ENCODE measurements at places on chromosomes 4 and X. TPM values are rescaled to one million over a fixed set of nuclear protein-coding genes. Genes with fewer than 3 reads are reported as not detected.

Gene SPACA5
- total RNA-seq, result not detected

Gene TMEM144
- total RNA-seq, result 2.6 TPM

Gene TCEAL6
- total RNA-seq, result not detected

Gene CT47C1
- not detected for total RNA-seq

Gene VEGFC
- 2.9 TPM for total RNA-seq

Gene BBS12
- 0.61 TPM for total RNA-seq

Gene STS
- total RNA-seq, result 1.7 TPM

Gene CTAG2
- not detected for total RNA-seq

Gene DGAT2L6
- not detected for total RNA-seq

Gene DBET
- not detected for total RNA-seq

Gene SPANXA1
- not detected for total RNA-seq

Gene MAP9
- total RNA-seq, result 0.71 TPM

Gene ADH7
- not detected for total RNA-seq

Gene SPIN3
- total RNA-seq, result 1.6 TPM

Gene EGF
- 20.1 TPM for total RNA-seq

Gene MORC4
- total RNA-seq, result 8.9 TPM

Gene VSIG4
- total RNA-seq, result 39.1 TPM

Gene ARHGAP36
- 2.7 TPM for total RNA-seq

Gene MXRA5
- not detected for total RNA-seq

Gene HELT
- total RNA-seq, result not detected

Gene TAF7L
- total RNA-seq, result not detected

Gene TRMT10A
- 2.6 TPM for total RNA-seq

Gene BTK
- 1.00 TPM for total RNA-seq

Gene GSX2
- not detected for total RNA-seq

Gene RIPPLY1
- total RNA-seq, result not detected

Gene FHDC1
- total RNA-seq, result 0.52 TPM

Gene CHRDL1
- total RNA-seq, result 2.9 TPM

Gene CDKL2
- not detected for total RNA-seq

Gene PHOX2B
- not detected for total RNA-seq

Gene GJB1
- total RNA-seq, result 0.24 TPM

Gene TRO
- total RNA-seq, result 0.35 TPM

Gene ZIC3
- total RNA-seq, result not detected

Gene PAGE5
- total RNA-seq, result not detected

Gene DGKK
- total RNA-seq, result not detected

Gene XKRX
- 0.13 TPM for total RNA-seq

Gene COX7B2
- total RNA-seq, result not detected

Gene RAB9A
- total RNA-seq, result 15.0 TPM

Gene NEK1
- 4.5 TPM for total RNA-seq

Gene LGI2
- 0.25 TPM for total RNA-seq

Gene DKK2
- 1.2 TPM for total RNA-seq

Gene AFF2
- total RNA-seq, result 0.07 TPM

Measured in gastrocnemius medialis (tissue), 4 donors.